Eye (tissue), 1 donor: ENCODE measurements at places on chromosomes 2 and 18.

- peak; percentile 90 for DNase-seq
These were observed at the start of gene SESTD1 for GRCh38 chr2:179264368-179265081. TSS of gene SESTD1 (minus strand) at chr2:179264832. CDS start at chr2:179191841, 72,991 bp downstream.

GRCh38 chr2:232592772-232593395 lies 40.5 kb upstream of the EFHD1 start:
- no peak for DNase-seq

- DNase-seq: no peak
These were observed 33.3 kb downstream of the DOCK10 start for GRCh38 chr2:225008935-225009334.

DNA sequence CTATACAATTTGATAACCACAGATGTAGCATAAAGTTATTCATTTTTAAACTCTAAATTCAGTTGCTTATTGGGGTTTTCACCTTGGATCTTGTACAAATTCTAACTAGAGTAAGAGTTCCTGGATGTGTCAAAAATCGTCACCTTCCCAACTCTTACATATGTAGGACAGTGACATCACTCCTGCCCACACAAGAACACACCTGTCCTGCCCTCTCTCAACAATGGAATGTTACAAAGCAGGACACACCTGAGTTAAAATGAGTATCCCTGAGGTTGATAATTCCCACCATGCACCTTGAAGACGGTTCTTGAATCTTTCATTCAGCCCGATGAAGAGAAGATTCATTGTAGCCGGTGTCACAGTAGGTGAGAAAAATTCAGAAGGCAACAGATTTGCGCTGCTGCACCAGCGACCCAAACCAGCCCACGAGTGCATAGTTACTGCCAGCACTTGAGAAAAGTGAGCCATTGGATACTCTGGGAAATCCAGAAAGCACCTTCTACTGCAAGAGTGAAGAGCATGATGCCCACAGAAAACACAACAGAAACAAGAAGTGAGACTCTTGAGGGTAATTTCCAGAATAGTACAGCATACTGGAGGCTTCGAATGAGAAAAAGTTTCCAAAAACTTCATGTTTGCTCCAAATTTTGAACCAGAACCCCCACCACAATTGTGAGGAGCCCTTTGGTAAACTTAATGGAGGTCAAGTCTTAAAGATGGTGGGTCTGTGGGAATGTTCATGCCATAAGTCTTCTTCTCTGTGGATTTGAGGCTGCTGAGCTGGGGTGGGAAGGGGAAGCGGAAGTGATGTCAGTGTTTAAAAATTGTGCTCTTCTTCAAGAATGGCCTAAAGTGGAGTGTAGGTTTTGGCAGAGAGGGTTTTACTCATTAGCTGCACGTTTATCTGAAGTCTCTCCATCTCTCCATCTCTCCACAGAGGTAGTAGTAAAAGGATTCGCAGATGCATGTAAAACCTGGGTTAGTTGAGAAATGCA lies 34.7 kb upstream of the ADAM23 start:
- no peak for DNase-seq

GRCh38 chr2:108535357-108535631 lies 1.0 kb downstream of the LIMS1 start:
- DNase-seq: no peak

- no peak for DNase-seq
These were observed 198.3 kb upstream of the CNTNAP5 start for GRCh38 chr2:123826729-123827271.

- DNase-seq: no peak
These were observed 812.5 kb upstream of the CHAC2 start for GRCh38 chr2:52955079-52955478.

- no peak for DNase-seq
These were observed 250.2 kb upstream of the MEX3C start for GRCh38 chr18:51447351-51448342.

DNA sequence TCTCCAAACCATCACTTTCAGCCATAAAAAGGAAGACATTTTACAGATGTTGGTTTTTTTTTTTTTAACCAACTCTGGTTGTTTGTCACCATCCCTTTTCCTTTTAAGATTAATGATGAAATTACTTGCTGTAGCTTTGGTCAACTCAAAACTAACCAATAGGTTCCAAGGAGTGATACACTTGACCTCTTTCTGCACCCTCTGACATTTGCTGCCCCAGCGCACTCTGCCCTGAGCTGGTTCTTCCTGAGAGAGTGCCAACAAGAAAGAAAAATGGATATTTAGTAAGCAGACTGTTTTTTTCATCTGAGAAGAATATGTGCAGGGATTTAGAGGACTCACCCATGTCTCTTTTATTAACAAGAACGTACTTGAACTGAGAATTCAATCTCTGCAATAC lies 520.0 kb downstream of the TXNL1 start:
- DNase-seq: no peak

- no peak for DNase-seq
These were observed 5.0 kb upstream of the GPR35 start for GRCh38 chr2:240620149-240620731.

- DNase-seq: no peak
These were observed 215.3 kb upstream of the FSHR start for GRCh38 chr2:49369650-49370049.

- no peak for DNase-seq
These were observed 122.7 kb downstream of the RAB3GAP1 start for GRCh38 chr2:135174810-135175093.
